Activated T-helper 1 cell treated with Interleukin-2 at 50 U/mL for 16 hours (primary cell): ENCODE measurements at places on chromosomes 1 and 21.

- no peak for DNase-seq
Observed at GRCh38 chr1:107232426-107232825, 91.6 kb downstream of the NTNG1 start.

- no peak for DNase-seq
Observed at GRCh38 chr1:107739201-107739600, 225.8 kb downstream of the VAV3 start.

DNA sequence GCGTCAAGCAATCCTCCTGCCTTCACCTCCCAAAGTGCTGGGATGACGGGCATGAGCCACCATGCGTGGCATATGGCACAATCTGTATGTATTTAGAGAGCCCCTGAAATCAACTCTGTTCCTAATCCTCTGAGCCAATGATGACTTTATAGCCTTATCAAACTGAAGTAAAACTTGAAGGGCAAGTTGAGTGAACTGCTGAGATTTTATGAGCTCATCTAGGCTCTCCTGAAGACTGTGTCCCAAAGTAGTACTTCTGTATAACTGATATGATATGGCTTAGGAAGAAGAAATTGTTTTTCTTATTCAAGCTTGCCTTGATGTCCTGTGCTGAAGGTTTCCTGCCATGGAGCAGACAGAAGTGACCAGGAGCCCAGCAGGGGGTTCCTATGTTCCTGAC lies 23.7 kb upstream of the NKAIN1 start:
- no peak for DNase-seq

- no peak for DNase-seq
Observed at GRCh38 chr1:41174170-41174569, 67.9 kb downstream of the SCMH1 start.

DNA sequence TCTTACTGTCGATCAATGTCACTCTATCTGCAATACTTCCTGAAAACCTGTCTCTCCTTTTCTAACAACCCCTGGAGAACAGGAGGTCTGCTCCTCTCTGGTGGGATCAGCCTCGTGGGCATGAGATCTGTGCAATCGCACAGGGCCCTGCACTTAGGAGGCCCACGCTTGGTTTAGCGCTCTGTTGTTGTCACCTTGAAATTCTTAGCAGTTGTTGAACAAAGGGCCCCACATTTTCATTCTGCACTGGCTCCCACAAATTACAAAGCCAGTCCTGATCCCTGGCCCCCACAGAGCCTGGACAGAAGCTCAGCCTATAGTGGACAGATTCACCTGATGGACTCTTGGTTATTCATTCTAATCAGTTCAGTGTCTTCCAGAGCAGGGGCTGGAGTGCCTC lies 18.6 kb downstream of the SPOCD1 start:
- DNase-seq = no peak

- no peak for DNase-seq
Observed at GRCh38 chr1:220516722-220517042, 11.3 kb upstream of the MARK1 start.

DNA sequence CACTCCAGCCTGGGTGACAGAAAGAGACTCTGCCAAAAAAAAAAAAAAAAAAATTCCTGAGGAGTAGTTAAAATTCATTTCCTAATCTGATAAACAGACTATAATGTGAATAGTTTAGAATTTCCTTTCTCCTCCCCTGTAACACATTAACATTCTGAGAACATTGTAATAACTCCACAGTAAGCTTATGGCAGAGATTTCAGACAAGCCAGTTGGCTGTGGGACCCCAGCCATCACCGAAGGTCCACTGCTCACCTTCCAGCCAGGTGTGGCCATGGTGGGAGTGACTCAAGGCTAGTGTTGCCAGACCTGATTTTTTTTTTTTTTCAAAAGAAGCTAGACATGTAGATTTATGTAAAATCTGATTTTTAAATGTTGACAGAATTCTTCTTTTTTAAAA lies 11.8 kb downstream of the KANK4 start:
- DNase-seq = no peak

DNA sequence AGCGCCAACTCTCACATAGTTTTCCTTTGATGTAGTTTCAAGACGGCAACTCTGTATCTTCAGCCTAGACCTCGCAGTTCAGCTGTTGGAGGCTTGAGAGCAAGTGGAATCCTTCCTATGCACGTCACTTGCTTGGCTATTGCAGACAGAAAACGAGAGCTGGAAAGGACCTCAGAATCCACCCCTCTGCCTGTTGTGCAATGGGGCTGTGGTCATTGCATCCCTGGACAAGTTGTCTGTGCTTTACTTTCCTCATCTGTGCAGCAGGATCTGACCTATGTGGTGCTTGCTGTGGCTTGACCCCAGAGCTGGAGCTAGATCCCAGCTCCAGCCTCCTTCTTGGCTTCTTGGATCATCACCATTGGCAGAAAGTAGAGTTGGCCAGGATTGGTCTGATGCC lies 50.0 kb upstream of the IGSF21 start:
- DNase-seq = no peak

GRCh38 chr1:20660363-20660762 lies 806 bp downstream of the DDOST start:
- DNase-seq = no peak

DNA sequence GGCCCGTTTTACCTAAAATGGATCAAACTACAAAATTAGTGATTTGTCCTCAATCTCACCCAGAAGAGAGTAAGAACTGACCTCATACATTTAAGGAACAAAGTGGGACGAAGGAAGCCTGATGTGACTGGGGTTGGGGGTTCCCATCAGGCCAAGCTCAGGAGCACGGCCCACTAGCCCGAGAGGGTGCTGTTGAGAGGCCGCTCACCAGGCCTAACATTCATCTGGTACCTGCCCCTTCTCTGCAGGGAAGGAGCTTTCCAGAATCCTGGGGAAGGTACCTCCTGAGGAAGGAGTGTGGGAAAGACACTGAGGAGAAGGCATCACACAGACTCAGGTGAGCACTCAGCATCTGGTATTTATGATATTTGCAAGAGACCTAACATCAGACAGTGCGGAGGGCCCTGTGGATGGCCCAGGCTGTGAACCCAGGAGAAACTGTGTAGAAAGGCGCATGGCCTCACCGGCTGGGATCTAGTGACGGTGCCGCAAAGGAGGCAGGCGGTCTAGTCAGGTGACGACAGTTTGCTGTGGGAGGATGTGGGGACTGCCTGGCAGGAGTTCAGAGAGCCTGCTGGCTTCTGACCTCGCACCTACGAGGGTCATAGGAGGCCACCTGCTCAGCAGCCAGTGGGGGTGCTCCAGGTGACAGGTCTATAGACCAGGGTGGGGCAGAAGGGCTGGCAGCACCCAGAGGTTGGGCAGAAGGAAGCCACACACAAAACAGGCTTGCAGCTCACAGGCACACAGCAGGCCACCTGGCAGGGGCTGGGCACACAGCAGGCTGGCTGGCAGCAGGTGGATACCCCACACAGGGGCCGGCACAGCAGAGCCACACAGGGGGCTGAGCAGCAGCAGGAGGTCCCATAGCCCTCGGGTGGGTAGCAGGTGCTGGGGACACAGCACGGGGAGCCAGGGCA lies 543 bp downstream of the KRTAP12-4 start:
- DNase-seq = peak; percentile 40

DNA sequence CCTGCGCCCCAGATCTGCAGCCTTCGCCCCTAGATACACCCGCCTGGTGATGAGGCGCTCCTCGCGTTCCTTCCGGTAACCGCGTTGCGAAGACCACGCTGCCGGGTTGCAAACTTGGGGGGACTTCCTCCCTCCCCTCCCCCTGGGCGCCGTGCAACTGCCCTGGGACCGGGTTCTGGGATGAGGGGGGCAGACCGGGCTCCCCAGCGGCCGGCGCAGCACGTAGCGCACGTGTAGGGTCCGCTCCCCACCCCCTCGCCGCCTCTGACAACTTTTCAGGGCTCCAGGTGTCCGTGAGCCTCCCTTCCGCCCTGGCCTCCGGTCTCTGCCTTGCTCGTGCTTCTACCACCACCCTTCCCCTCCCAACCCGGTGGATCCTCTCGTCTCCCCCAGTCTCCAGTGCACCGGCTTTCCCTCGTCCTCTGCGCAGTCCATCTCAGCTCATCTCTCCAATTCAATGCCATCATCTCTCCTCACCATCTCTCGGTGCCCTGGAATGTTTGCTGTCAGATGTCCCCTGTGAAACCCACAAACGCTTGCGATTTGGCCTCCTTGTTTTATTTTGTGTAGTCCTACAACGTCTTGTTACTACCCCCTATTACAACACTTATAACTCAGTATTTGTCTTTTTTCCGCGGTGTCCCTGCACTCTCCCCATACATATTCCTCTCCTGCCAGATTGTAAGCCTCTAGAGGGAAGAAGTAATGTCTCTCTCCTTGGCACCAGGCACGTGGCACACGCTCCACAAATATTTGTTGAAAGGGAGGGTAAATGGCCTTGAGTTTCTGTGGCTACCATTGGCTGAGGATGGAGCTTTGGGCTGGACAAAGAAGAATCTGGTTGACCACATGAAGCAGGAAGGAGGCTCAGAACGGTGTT lies 782 bp downstream of the PCAT6 start:
- no peak for DNase-seq

- DNase-seq = no peak
Observed at GRCh38 chr1:198281911-198282310, 125.1 kb downstream of the NEK7 start.

DNA sequence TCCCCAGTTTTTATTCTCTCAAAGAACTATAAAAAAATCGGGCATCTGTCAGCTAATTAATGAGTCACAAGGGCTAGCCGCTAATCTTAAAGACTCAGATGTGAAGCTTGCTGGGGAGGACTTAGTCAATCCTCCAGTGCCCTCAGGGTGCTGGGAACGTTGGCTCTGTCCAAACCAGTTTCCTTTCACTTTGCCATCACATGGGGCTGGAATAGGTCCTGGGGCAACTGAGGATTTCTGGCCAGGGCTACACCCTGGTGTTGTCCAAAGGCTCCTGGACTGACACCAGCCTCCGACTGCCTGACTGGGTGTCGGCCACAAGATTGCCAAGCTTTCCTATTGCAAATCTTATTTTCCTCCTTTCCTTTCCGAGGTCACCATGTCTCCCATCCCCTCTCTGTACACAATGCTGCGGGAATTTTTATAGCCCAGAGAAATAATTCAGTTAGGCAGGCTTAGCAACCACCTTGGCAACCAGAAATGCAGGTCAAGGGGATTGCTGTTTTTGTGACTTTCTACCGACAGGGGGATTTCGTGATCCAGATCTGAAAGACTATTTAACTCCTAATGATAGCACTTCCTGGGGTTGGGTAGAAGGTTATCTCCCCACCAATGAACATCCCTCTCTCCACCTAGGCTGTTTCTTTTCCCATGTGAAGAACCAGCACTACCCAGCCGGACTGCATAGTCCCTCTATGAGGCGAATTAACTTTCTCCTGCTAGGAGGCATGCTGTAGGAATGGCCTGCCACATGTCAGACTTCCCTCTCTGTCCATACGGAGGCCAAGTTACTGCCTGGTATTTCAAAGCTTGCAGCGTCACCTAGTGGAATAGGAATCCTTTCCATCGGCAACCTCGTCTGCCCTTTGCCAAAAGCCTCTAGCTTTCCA lies 29.9 kb upstream of the CTBS start:
- no peak for DNase-seq

DNA sequence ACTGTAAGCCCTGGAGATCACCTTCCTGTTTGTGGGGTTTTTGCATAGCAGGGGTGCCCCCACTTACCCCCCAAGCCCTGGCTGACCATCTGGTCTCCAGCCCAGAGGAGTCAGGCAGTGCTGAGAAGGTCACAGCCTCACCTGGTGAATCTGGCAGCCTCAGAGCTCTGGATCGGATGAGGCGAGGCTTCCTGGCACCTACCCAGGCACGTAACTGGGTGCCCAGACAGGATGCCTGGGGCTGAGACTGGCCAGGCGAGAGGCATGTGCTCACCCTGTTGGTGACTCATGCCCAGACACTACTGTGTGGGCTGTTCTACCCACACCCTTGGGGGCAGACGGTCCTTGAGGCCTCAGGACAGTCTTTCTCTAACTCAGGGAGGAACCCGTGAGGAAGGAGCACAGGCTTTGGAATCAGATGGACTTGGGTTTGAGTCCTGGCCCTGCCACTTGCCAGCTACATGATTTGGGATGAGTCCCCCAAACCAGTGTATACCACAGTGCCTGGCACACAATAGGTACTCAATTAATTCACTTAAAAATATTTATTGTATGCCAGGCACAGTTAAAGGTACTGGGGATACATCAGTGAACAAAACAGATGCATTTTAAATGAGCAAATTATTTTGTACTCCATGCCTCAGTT lies 15.1 kb upstream of the PADI3 start:
- no peak for DNase-seq

DNA sequence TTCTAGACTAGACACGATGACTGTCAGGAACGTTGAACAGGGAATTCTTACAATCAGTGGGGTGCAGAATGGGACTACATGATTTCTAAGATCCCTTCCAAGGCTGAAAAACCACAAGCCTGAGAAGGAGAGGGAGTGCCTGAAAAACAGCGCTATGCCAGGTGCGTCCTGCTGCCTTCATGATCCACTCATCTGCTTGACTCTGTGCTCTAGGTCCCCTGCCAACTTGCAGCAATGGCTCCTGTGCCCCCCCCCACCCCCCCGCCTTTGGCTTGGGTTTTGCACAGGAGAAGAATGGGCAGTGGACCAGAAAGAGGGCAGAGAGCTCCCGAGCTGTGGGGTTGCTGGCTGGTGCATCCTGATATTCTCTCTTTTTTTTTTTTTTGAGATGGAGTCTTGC lies 5.9 kb downstream of the SLC2A7 start:
- DNase-seq = no peak

GRCh38 chr1:57741521-57741920 lies 317.7 kb upstream of the DAB1 start:
- DNase-seq = no peak
